ENCODE measurements at places on chromosomes 4 and X.

DNA sequence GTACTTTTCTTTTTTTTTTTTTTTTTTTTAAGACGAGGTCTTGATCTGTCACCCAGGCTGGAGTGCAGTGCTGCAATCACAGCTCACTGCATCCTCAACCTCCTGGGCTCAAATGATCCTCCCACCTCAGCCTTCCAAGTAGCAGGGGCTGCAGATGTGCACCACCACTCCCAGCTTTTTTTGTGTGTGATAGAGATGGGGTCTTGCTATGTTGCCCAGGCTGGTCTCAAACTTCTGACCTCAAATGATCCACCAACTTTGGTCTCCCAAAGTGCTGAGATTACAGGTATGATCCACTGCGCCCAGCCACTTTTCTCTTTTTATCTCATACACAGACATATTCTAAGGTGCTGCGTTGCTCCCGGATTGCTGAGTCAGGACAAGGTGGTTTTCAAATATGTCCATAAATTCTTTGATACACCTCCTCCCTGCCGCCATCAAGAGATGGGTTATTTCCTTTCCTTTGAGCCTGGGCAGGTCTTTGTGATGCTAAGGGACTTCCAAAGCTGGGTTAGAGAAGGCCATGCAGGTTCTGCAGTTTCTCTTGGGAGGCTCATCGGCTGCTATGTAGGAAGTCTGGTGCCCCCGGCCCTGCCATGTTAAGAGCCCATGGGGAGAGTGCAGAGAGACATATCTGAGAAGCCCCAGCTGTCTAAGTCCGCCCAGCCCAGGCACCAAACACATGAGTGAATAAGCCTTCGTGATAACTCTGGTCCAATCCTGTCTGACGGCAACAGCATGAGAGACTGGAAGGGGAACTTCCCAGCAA lies 8.4 kb upstream of the PLA2G12A start:
- DNase-seq = no peak

DNA sequence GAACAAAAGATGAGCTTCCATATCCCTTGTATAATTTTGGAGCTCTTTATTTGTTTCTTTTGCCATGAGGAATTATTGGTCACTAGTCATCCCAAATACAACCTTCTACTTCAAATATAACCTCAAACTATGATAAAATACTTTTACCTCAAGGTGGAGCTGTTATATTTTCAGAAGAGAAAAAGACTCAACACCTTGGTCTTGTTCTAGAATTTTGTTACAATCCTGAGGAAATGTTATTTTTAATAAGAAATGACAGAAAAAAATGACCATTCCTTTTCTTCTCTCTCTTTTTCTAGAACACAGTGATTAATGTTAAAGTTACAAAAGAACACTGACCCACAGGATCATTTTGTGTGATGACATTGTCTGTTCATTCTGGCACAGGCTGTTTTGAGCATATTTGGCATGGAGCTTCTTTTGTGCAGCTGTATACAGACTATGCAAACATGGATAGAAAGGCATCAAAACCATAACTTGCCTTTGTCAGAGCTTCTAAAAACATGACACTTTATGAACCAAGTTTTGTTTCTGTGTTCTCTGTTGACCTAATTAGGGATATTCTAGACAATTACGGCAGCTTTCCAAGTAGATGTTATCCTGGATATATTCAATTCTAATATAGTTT lies 159.6 kb upstream of the CTSO start:
- DNase-seq = no peak

DNA sequence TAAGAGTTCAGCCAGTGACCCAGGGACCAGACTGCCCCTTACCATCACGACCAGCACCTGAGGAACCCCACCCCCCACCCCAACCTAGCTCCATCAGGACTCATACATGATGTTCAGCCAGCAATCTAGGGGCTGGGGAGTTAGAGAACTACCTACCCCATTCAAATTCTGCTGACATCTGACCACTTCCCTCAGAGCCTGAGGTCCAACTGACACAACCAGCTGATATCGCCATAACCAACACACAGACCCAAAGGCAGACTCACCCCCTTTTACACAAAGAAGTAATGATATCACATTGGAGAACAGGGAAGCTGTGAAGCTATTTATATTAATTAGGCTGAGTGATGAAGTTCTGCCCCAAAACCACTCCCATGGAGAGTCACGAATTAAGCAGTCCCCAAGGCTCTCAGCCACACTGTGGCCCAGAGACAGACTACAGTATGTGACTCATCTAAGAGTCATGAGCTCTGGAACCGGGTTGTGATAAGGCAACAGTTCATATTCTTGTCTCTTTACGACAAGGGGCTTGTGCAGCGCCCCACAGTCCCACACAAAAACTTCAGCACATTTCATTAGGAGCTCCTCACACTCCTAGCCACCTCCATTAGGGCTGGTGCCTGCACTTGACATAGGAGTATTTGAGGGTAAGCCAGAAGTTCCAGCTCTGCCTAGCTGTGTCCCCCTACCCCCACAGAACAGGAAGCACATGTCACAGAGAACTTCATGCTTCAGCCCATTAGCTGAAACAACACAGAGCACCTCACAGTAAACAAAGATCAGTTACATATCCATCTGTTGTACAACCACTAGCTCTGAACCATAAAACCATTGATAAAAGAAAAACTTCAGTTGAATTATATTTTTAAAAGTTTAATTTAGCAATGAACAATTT lies 184.7 kb upstream of the ZCCHC13 start:
- no peak for DNase-seq

- no peak for DNase-seq
These were observed 310.8 kb downstream of the HNRNPD start for GRCh38 chr4:82063017-82063416.

- no peak for DNase-seq
These were observed 366.0 kb upstream of the FGF13 start for GRCh38 chrX:139077281-139078250.

GRCh38 chr4:77599378-77599777 lies 6.2 kb upstream of the CXCL13 start:
- no peak for DNase-seq

DNA sequence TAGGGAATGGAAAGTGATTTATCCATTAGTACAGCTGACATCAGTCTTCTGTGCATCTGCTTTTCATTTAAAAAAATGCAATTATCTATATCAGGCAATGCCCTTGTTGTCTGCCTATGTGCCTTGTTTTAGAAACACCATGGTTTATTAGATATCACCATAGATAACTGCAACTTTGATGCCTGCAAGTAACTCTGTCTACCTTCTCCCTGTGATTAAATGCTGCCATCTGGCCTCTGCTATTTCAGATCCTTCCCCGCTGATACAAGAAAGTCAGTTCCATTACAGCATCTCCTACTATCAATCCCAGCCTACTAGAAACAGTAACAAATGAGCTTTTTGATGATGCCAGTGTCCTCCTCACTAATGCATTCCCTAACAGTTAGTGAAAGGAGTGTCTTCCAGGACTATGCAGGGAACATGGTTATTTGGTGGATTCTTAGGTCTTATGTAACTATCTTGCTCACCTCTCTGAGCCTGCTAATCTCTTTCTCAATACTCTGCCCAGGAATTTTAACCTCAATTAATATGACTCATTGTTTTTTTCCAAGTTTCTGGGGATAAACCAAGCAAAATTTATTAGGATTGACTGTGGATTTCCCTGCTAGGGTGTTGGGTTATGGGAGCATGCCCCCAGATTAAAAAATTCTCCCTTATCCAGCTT lies 444.9 kb downstream of the RAPGEF2 start:
- DNase-seq = peak; percentile 75

GRCh38 chr4:83125738-83126141 lies 11.2 kb upstream of the PLAC8 start:
- DNase-seq = no peak

- no peak for DNase-seq
These were observed 189.0 kb upstream of the FRMPD4 start for GRCh38 chrX:11949291-11949690.

DNA sequence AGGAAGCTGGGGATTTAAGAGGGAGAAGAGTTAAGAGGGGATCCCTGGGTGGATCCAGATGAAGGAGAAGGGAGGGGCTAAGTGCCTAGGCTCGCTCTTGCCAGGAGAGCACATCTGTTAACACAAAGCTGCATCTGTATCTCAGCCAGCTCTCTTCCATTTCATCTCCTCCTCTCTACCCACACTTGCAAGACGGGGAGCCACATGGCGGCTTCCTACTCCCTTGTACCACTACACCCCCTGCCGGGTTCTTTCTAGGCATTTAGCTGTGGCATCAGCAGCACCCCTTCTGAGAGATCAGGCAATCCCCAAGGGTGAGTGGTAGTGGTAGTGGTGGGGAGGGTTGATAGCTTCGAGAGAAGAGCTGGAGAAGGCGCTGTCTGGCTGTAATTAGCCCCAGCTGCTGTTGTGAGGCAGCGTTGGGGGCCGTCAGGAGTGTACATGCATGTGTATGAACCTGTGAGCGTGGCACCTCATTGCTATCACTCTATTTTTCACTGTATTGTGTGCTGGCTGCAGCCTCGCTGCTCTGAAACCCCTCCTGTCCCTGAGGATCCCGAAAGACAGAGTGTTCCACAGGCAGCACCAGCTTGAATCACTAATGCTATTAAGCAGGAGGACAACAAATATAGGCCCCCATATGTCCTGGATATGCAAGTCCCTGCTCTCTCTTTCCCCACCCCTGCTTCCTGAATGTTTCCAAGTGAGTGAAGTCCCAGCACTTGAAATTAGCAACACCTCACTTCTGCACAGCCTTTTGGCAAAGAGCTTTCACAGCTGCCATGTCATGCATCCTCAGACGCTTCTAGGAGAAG lies 73.7 kb downstream of the RTL9 start:
- DNase-seq = no peak

- DNase-seq = no peak
These were observed 7.5 kb downstream of the CPE start for GRCh38 chr4:165386328-165386727.

GRCh38 chrX:41796577-41796976 lies 72.6 kb downstream of the GPR82 start:
- DNase-seq = no peak

DNA sequence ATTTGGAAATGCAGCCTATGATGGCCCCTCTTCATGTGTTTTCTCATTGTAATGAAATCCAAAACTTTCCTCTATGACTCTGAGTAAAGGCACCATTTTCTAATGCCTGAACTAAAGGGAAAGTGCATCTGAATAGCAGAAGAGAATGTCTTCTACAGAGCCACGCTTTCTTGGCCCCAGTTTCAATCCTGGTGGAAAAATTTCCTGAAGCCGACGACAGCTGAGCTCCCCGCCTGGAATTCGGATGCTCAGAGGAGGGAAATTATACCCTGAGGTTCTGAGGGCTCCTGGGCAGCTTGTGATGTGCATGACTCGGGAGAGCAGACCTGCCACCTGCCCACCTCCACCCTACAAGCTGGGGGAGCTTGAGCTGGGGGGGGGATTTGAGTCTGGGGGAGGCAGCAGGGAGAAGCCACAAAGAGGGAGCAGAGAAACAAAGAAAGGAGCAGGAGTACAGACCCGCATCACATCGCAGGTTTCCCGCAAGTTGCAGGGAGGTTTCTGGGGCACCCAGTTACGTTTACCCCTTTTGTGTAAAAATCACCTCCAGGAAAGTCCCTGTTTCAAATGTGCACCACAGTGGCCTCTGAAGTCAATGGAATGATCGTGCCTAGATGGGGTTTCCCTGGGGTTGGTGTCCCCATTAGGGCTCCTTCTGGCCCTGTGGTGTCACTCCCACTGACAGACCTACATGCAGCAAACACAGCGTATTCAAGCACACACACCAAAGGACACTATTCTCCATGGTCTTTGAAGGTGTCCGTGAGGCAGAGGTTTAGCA lies 145.6 kb upstream of the RBPJ start:
- DNase-seq = no peak

GRCh38 chrX:55710701-55711100 lies 6.8 kb upstream of the RRAGB start:
- no peak for DNase-seq

- no peak for DNase-seq
These were observed 170.0 kb upstream of the FRMPD4 start for GRCh38 chrX:11967986-11968869.

- no peak for DNase-seq
These were observed 125.7 kb downstream of the CAMK2D start for GRCh38 chr4:113635739-113636437.

DNA sequence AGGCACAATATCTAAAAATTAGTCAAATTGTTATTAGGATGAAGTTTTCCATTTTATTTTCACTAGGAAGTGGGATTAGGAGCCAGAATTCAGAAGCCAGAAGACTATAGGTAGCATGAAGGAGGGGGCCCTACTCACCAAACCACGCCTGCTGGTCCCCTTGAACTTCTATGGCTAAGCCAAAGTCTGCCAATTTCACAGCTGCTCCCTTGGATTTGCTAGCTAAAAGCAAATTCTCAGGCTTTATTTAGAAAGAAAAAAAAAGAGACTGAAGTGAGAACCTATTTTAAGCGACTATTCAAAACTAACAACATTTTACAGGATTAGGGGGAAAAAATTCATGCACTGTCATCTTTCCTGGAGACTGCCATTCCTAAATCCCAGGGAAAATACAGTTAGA lies 224.3 kb downstream of the CAMK2D start:
- DNase-seq = no peak

- no peak for DNase-seq
These were observed 150.8 kb downstream of the STIM2 start for GRCh38 chr4:27011401-27011800.

DNA sequence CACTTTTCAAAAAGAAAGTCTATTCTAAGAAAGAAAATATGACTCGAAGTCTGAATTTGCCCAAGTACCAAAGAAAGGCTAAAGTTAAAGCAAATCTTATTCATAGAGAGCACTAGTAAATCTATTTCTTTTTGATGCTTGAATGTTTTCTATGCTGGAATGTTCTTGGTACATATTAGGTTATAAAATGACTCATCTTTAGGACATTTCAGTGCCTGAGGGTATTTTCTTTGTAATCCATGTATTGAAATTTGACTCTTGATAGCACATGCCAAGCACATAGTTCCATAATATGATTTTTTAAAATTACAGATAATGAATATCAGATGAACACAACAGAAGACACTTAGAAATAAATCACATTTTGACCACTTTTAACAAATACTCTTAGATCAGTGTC lies 232.8 kb downstream of the TRIML1 start:
- no peak for DNase-seq

GRCh38 chr4:100849319-100849718 lies 331.5 kb upstream of the EMCN start:
- DNase-seq = peak; percentile 21

DNA sequence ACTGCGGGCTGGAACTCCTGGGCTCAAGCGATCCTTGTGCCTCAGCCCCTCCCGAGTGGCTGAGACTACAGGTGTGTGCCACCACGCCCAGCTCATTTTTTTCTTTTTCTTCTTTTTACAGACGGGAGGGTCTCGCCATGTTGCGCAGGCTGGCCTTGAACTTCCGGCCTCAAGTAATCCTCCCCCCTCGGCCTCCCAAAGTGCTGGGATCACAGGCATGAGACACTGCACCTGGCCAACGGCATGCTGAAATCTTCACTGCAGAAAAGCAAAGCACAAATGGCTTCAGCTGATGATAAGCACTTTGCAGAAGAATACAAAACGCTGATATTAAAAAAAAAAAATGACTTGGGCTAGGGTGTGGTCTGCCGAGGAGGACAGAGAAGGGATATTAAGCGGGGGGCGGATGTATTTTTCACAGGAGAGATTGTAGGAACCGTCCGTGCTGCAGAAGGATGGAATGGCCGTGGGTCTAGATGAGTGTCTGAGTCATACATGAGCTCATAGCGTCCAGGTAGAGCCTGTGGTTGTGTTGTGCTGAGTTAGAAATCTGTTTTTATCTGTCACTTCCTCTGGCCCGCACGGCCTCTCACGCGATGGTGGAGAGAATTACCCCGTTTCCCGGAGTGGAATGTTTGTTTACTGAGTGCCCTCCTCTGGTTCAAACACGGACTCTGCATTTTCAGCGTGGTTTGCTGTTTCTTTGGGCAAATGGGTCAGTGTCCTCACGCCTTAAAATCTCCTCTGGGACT lies 8.5 kb upstream of the AKAP17A start:
- no peak for DNase-seq

All from cerebellum (tissue), 4 donors.